MV-4-11 (cell line): ENCODE measurements at places on chromosomes 1 and 21.

GRCh38 chr1:77095236-77095635, 124.0 kb downstream of the PIGK start:
- DNase-seq = no peak

GRCh38 chr1:106266786-106267185, 789.7 kb upstream of the PRMT6 start:
- DNase-seq = no peak

DNA sequence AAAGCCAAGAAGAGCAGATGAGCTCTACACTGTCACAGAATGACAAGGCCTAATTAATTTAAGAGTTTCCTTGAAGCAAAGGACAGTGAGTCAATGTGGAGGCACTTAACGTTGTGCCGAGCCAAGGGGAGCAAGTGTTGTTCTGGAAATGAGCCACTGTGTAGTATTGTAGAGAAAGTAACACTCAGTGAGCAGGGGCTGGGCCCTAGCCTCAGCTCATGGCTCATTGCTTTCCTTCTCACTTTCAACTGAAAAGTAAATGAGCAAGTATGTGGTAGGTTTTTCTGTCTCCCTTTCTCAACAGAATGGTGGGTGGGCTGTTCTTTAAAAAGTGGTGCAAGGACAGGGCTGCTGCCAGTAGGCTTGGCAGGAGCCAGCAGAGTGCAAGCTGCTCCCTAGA, 11.8 kb upstream of the KIAA0040 start:
- DNase-seq = no peak

DNA sequence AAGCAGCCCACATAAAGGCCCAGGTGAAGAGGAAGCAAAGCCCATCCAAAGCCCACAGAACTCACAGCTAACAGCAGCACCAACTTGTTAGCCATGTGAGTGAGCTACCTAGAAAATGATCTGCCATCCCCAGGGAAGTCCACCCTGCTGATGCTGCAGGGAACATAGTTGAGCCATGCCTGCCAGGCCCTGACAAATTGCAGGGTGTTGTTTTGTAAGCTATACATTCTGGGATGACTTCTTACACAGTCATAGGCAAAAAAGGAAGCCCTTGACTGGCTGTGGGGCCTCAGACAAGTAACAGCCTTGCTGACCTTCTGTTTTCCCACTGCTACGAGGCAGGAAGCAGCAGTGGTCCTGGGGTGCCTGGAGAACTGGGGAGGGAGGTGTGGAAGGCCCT, 262.7 kb downstream of the MATN1 start:
- DNase-seq = no peak

GRCh38 chr21:31135531-31136184, 97.4 kb upstream of the KRTAP19-8 start:
- DNase-seq = no peak

GRCh38 chr1:218869276-218869675, 304.4 kb upstream of the LYPLAL1 start:
- DNase-seq = no peak

DNA sequence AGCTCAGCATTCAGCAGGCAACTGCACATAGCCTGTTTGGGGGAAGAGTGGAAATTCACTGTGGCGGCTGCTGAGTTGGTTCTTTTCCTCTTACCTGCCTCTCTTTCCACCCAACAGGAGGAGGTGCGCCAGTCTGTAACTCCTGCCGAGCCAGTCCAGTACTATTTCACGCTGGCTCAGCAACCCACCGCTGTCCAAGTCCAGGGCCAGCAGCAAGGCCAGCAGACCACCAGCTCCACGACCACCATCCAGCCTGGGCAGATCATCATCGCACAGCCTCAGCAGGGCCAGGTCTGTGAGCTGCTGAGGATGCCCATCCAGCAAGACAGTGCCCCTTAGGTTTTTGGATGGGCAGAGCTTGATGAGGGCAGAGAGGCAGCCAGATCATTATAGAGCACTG, 25.6 kb upstream of the KCNQ4 start:
- no peak for DNase-seq

- no peak for DNase-seq
Observed at GRCh38 chr1:86965012-86965826, 50.8 kb downstream of the HS2ST1 start.

- no peak for DNase-seq
Observed at GRCh38 chr21:35637431-35637830, 422.9 kb downstream of the SETD4 start.

GRCh38 chr1:156858555-156858956, 361 bp downstream of the INSRR start:
- no peak for DNase-seq

- DNase-seq = peak; percentile 60
Observed at GRCh38 chr1:1305300-1306069, 2.2 kb downstream of the ACAP3 start.

- peak; percentile 53 for DNase-seq
Observed at GRCh38 chr1:234230414-234230862, 142.8 kb upstream of the COA6 start.

DNA sequence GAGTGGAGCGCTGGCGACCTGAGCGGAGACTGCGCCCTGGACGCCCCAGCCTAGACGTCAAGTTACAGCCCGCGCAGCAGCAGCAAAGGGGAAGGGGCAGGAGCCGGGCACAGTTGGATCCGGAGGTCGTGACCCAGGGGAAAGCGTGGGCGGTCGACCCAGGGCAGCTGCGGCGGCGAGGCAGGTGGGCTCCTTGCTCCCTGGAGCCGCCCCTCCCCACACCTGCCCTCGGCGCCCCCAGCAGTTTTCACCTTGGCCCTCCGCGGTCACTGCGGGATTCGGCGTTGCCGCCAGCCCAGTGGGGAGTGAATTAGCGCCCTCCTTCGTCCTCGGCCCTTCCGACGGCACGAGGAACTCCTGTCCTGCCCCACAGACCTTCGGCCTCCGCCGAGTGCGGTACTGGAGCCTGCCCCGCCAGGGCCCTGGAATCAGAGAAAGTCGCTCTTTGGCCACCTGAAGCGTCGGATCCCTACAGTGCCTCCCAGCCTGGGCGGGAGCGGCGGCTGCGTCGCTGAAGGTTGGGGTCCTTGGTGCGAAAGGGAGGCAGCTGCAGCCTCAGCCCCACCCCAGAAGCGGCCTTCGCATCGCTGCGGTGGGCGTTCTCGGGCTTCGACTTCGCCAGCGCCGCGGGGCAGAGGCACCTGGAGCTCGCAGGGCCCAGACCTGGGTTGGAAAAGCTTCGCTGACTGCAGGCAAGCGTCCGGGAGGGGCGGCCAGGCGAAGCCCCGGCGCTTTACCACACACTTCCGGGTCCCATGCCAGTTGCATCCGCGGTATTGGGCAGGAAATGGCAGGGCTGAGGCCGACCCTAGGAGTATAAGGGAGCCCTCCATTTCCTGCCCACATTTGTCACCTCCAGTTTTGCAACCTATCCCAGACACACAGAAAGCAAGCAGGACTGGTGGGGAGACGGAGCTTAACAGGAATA, 4.2 kb downstream of the TFAP2E start:
- DNase-seq = peak; percentile 54

- no peak for DNase-seq
Observed at GRCh38 chr1:17197696-17198095, 7.2 kb upstream of the PADI1 start.

DNA sequence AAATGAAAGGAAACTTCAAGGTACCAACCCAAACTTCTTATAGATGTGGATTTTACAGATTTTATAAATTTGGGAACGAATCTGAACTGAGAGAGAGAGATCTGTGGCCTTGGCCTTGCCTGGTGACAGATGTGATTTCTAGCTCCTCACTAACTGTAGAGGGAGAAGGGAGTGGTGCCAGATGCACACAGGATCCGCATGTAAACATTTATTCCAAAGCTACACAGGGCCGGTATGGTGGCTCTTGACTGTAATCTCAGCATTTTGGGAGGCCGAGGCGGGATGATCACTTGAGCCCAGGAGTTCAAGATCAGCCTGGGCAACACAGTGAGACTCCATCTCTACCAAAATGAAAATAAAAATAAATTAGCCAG, 77.1 kb downstream of the PGBD5 start:
- no peak for DNase-seq

DNA sequence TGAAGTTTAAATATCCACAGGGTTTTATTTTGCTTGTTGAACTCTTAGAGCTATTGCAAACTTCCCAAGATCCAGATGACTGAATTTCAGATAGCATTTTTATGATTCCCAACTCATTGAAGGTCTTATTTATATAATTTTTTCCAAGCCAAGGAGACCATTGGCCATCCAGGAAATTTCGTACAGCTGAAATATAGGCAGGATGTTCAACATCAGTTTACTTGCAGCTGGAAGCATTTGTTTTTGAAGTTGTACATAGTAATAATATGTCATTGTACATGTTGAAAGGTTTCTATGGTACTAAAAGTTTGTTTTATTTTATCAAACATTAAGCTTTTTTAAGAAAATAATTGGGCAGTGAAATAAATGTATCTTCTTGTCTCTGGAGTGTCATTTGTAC, 32.8 kb upstream of the DDR2 start:
- no peak for DNase-seq

DNA sequence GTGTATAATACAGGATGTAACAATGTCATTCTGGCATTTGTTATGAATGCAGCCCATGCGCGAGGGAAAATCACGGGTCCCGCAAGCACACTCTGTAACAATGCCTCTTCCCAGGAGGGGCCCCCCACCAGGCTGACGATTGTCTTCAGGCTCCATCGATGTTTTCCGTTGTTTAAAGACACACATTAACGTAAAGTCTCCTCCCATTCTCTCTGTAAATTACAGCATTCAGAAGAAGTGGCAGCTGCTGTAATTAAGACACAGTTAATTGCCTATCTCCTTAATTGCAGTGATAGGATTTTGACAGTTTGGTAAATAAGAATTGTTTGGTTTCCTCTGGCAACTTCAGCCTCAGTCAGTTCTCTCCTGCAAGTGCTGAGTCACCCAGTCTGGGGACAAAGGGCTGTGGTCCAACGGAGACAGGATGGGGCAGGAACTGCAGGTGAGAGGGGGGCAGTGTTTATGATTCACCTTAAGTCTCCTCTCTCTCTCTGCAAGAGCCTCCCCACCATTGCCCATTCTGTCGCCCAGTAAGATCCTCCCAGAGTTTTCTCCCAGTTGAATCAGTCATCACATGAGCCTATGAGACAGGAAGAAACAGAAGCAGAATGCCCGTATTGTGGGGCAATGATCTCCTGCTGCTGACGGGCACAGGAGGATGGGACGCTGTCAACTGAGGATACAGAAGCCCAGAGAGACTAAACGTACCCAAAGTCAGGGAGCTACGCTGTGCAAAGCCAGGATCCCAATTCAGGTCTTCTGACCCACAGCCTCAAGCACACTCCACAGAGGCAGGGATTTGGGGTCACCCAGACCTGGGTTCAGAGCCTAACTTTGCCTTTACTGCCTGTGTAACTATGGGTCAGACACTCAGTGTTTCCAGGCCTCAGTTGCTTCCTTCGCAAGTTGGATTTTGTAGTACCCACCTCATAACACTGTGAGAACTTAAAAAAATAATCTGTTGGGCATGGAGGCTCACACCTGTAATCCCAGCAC, 110.0 kb downstream of the ADSS2 start:
- peak; percentile 30 for DNase-seq

DNA sequence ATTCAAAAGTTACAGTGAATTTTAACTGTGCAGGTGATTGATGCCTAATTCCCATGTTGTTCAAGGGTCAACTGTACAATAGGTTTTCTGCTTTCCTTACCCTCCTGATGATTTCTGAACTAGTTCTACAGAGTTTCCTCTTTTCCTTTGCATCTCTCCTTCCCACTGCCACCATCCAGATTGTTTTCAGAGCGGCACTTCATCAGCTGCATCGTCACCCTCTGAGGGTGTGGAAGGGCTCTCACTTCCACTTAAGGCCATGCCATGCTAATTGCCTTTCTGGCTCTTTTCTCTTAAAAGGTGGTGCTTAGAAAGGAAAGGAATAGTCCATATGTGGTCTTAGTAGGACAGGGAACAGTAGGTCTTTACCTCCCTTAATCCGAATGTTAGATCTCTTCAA, 39.1 kb downstream of the DISC1 start:
- peak; percentile 48 for DNase-seq

GRCh38 chr1:158019171-158019868, 25.9 kb downstream of the KIRREL1 start:
- DNase-seq = no peak

DNA sequence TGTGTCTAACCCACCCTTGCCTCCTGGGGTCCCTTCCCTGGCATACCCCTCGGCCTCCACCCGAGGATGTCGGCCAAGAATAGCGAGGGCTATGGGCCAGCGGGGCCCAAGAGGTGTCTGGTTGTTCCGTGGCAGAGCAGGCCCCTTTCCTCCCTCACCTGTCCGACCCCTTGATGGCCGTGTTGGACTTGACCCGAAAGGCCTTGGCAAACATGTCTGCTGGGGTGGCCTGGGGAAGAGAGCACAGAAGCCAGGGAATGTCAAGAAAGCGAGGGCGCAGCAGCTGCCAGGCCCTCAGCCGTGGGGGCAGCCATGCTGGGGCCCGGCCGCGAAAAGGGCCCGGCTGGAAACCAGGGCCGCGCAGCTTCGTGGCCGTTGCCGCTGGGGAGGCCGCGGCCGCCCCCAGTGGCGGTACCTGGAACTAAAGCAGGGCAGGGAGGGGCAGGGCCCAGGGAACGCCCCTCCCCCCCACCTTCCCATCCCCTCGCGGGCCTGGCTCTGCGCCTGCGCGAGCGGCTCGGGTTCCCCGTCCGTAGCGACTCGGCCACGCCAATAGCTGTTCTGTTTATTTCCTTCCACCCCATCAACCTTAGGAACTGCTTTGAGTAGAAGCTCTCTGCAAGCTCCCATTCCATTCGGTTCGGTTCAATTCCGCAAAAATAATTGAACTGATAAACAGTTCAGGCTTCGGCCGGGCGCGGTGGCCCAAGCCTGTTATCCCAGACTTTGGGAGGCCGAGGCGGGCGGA, at the start of gene EIF2D:
EIF2D (minus strand) TSS at position 337 of the 748 bp plus-strand sequence; CDS start at position 214, 123 bp downstream.
- peak; percentile 86 for DNase-seq

DNA sequence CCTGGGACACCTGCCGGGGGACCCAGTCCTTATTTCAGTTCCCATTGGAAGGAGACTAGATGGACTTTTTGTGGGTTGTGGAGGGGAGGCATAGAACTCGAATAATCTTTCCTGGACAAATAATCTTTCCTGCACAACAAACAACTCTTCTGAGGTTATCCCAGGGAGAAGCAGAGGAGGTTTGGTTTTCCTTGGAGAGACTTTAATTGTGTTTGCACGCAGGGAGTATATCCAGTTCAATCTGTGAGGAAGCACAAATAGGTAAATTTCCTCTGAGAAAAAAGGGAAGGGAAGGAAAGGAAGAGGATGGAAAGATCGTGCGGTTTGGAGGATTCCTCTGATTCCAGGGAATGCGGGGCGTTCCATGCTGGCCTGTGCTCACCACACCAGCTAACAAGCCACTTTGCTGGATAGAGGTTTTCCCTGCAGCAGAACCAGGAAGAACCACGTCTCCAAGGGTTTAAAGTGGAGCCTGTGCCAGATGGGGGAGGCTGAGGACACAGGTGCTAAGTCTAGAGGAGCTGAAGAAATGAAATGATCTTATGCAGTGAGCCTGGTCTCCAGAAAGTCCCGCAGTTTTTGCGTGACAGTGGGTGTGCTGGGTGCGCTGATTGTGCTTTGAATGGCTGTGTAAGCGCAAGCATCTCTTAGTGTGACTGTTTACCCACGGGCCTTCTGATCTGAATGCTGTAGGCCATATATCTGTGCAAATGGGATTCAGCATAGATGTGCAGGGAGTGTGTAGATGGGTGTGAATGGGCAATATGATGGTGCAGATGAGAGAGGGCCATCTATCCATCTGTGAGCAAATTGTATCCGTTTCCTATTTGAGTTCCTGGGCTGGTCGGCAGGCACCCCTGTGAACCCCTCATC, 7.6 kb downstream of the PAX7 start:
- DNase-seq = no peak
